K562 (cell line): ENCODE measurements at places on chromosomes 3 and 15. TPM values are rescaled to one million over a fixed set of nuclear protein-coding genes. Genes with fewer than 3 reads are reported as not detected.
A peak's percentile ranks its signal among the peaks of the same experiment; 100 is the strongest.

DNA sequence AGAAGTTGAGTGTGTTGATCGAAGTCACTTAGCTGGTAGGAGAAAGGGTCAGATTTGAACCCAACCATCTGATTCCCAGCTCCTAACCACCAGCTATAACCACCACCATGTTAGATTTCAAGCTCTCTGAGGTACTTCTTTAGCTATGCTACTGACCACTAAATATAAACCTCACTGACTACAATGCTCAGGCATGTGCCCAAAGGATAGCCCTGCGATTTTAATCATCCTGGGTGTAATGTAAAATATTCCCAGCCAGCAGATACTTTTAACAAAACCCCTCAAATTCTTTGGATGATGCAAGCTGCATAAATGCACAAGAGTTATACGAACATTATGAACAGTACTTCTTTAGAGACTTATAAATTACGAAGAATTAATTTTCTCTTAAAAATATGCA, 115.2 kb upstream of the TSC22D2 start:
- H3K4me3 ChIP-seq, result no peak overlapping the region
- no peaks in the 10 kb centered on the region for H3K4me1 ChIP-seq
- no peaks in the 10 kb centered on the region for H3K27me3 ChIP-seq
- DNase-seq, result no peak
- no peaks in the 10 kb centered on the region for H3K36me3 ChIP-seq
- H3K27ac ChIP-seq, result no peak overlapping the region

- H3K4me1 ChIP-seq, result no peaks in the 10 kb centered on the region
- H3K27me3 ChIP-seq, result no peaks in the 10 kb centered on the region
- H3K4me3 ChIP-seq, result no peak overlapping the region
- no peak for DNase-seq
- no peaks in the 10 kb centered on the region for H3K36me3 ChIP-seq
Observed at GRCh38 chr15:48076454-48076853, 44.3 kb upstream of the SLC24A5 start.

Gene LNP1
- total RNA-seq, result 3.0 and 3.4 TPM in 2 replicates

DNA sequence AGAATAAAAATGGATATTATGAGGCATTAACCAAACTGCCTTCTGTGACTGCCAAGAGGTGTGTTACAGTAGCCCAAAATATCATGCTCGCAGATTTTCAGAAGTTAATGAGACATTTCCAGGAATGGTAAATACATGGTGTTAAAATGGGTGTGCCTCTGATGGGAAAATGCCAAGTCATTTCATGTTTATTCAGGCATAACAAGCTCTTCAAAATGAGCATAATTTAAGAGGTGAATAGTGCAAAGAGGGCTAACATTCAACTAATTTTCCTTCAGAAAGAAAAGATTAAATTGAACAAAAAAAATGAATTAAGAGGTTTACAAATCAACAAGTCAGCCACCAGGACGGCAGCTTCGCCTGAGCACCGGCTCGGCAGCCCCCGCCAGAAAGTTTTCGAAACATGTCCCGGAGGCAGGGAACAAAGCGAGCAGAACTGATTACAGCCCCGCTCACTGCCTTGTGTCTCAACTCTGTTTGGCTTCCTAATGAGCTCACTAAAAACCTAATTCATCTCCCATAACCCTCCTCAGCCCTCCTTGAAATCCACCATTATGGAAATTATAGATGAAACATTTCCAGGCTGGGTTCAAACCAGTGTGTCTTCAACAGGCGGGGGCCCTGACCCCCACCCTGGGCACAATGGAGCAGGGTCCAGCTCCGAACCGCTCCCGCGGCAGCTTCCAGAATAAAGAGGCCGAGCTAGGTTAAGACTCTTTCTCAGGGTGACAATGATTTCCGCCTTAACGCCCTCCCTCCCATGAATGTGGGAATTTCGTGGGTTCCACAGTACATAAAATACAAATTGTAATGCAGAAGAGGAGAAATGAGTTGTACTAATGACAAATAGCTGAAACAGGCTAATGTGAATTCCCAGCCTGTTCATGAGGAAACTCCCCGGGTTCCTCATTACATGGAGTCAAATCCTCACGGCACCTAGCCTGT, 43.9 kb downstream of the MEIS2 start:
- peak overlapping the region; percentile 57; the same call in 2 of the 3 replicates for H3K27ac ChIP-seq
- H3K4me1 ChIP-seq, result peaks cover 7% of the 10 kb centered on the region; the same call in 1 of the 2 replicates
- H3K4me3 ChIP-seq, result no peak overlapping the region

Gene GOLGA6A
- not detected in 2 replicates for total RNA-seq

DNA sequence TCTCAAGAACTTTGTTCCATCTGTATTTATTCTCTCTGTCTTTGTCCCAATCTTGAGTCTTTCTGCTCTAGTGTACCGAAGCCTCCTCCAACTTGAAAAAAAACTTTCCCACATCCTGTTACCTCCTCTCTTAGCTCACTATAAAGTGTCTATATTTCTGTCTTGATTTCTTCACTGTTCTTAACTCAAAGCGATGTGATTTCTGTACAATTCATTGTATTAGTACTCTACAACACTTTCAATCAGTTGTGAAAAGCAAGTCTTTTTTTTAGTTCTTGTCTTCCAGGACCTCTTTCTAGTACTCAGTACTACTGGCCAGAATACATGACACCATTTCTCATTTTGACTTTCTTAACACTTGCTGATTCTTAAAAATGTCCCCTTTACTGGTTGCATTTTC, 353.5 kb upstream of the SATB1 start:
- H3K4me3 ChIP-seq, result no peak overlapping the region
- no peak overlapping the region for H3K27ac ChIP-seq
- DNase-seq, result no peak

Gene SAMMSON
- 1.3 and 1.8 TPM in 2 replicates for total RNA-seq
